ENCODE measurements at places on chromosomes 7 and 10.

GRCh38 chr7:50706469-50706937, 76.2 kb downstream of the GRB10 start:
- no peak for DNase-seq

- DNase-seq: no peak
Measured at GRCh38 chr10:75508239-75508813, 76.9 kb downstream of the LRMDA start.

DNA sequence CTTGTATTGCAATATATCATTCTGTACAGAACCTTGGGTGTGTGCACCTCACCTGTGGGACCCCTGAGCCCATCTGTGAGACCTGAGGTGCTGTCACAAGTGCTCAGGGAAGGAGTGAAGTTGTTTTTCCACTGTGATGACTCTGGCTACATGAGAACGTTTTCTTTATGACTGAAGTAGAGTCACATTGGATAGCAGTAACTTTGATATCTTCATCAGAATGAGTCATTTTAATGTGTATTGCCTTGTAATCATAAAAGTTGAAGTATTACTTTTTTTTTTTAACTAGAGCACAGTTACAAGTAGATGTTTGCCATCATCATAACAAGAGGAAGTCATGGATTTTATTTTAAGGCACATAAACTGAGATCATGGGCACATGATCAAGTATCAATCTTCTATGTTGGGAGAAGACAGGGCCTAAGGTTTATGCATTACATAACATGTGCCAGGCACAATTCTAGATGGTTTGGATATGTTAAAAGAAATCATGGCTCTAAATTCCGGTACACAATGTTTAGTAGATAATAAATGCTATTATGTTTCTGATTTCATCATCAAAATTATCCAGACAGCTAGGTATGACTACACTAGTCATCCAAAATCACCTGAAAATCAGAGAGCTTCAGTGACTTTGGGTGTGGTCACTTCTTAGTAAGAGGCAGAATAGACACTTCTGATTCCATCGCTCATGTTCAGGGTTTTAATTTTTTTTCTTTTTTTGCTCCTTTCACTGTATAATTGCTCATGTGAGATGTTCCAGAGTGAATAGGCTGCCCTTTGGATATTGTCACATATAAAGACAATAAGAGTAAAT, 82.7 kb upstream of the KLF6 start:
- peak; percentile 50 for DNase-seq

DNA sequence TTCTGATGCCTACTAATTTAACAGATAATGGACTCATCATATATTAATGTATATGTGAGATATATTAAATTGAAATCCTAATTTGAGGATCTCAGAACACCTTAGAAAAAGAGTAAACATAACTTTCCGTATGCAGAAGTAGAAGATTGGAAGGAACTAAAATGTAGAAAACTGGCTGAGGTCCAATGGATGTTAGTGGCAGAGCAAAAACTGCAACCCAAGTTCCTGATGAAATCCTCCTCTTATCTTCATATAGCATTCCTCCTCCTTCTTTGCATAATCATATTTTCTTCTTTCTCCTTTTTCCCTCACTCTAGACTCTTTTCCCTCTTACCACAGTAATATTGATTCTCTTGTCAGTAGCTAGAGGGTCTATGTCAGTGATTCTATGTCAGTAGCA, 6.0 kb downstream of the INA start:
- DNase-seq: no peak

DNA sequence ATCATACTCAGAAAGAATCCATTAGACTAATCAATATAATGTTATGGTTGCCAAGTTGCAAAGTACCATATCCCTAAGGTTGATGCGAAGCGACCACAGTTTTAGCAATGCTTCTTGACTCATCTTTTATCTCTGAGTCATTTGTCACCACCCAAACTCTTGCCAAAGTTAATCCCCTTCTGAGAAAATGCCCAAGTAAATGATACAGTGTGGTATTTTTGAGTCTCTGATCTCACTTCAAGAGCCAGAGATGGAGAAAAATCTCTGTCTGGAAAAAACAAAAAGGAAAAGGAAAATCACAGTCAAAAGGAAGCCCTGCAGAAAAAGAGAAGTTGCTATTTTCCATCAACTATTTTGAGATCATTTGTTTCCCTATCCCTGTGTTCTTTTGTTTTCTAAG, 26.7 kb upstream of the OTUD1 start:
- DNase-seq: peak; percentile 27

DNA sequence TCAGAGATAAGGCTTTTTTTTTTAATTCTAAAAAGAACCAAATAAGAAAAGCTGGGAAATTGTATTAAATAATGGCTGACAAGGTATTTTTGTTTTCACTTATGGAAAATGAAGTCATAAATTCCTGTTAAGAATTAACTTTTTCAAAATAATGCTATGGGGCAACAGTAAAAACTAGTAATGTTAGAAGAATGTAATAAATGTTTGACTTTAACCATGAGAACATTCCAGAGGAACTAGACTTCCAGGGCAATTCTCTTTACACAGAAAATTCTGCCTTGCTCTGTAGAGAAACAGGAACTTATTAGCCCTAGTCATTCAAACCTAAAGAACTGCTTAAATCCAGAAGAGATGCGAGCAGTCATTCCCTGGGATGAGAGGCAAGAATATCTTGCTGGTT, 571.1 kb downstream of the IPMK start:
- DNase-seq: no peak

GRCh38 chr10:21176934-21177480, 279.9 kb upstream of the NEBL start:
- no peak for DNase-seq

DNA sequence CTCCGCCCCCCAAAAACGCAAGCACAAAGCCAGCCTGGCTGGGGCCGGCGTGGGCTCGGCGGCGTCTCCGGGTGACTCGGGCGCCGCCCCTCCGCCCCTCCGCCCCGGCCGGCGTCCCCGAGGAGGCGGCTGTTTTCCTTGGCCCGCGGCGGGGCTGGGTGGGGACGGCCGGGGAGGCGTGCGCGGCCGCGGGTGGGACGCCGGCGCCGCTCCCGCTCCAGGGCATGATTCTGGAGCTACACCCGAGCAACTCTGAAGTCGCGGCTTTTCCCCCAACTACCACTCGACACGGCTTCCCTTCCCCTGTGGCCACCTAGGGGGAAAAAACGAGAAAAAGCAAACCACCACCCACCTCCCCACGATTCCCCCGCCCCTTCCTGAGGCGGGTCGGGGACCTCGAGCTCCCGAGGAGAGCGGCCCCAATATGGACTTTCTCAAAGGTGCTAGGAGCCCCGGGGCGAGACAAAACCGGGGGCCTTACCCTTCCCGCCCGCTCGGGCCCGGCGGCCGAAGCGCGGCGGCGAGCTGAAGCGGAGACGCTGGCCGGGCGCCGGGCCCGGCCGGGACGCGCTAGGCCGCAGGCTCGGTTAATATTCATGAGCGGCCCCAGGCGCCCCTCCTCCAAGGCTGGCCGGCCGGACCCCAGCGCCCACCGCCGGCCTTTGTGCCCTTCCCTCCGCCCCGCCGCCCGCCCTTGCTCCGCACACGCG, 856 bp downstream of the ARHGAP21 start:
- DNase-seq: peak; percentile 55

- no peak for DNase-seq
Measured at GRCh38 chr7:115052706-115053105, 130.8 kb downstream of the MDFIC start.

DNA sequence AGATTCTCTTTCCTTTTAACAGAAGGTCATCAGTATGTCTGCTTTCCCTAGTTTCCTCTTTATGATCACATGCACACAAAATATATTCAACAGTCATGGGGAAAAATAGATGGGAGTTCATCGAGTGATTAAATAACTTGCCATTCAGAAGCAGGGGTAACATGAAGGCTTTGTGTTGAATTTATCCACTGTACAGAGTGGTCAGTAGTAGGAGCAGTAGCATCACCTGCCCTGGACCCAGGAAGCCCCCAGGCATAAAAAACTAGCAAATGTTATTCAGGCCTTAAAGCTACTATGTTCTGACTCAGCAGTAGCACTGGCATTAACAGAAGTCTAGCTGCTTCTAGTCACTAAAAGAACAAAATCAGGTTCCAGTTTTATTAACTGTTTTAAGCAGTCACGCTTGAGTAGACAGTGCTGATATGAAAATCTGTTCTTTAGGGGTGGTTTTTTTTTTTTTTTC, 31.4 kb upstream of the FAM133B start:
- no peak for DNase-seq

DNA sequence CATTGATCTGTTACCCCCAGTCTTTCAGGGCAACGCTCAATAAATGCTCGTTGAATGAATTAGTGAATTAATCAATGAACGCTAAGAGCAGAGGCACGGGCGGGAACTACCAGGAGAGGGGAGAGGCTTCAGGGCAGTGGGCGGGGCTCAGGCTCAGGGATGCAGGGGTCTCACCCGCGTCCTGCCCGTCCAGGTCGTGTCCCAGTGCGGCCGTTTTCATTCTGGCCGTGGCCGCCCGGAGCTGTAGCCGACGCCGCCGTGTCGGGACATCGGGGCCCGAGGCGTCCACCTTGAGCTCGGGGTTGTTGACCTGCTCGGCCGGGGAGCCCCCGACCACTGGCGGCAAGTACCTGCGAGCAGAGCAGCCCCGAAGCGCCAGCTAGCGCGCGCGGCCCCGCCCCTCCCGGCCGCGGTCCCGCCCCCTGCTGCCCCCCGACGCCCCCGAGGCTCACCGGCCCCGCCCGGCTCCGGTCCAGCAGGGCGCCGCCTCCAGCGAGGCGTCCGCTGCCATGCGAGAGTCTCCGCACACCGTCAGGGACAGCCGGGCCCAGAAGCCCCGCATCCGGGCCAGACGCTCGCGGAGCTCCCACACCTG, 2.8 kb upstream of the GAL3ST4 start:
- DNase-seq: peak; percentile 56

- DNase-seq: no peak
Measured at GRCh38 chr10:84201244-84201606, 6.9 kb downstream of the CDHR1 start.

GRCh38 chr10:78579995-78580394, 488.8 kb upstream of the ZMIZ1 start:
- DNase-seq: no peak

DNA sequence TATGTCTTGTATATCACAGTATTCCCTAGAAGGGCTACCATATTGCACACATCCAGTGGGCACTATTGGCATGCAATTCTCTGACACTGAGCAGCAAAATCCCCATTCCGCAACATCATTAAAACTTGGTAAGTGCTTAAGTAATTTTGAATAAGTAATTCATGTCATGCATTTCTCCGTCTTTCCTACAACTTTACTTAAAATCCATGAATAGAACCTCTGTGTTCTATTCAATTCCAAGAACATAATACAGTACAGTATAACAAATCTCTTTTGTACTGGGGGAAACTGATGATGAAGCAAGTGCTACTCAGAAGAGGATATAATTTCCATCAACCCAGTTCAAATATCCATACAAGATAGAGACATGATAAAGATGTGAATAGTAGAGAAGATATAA, 80.9 kb upstream of the SEMA3C start:
- no peak for DNase-seq

- no peak for DNase-seq
Measured at GRCh38 chr7:1236132-1236661, 3.5 kb downstream of the UNCX start.

- DNase-seq: peak; percentile 55
Measured at GRCh38 chr10:100996678-100997359, 2.8 kb upstream of the LZTS2 start.

- DNase-seq: no peak
Measured at GRCh38 chr7:133836666-133837065, 290.5 kb upstream of the LRGUK start.

DNA sequence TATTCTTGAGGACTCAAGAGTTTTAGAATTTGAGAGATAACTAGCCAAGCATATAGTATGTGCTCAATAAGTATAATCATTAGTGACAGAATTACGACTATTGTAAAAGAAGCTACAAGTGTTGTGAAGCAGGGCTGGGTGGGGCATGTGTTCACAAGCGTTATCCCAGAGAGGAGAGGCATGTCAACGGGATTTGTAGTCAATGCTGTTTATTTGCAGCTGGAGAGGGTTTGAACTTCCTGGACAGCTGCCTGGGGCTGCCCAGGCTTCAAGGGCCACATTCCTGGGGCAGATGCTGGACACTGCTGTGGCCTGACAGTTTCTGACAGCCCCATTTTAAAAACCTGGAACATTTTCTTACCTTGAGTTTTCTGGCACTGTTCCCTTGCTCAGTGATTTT, 36.9 kb upstream of the CDHR3 start:
- DNase-seq: no peak

GRCh38 chr10:1712314-1712713, 25.0 kb downstream of the ADARB2 start:
- no peak for DNase-seq

DNA sequence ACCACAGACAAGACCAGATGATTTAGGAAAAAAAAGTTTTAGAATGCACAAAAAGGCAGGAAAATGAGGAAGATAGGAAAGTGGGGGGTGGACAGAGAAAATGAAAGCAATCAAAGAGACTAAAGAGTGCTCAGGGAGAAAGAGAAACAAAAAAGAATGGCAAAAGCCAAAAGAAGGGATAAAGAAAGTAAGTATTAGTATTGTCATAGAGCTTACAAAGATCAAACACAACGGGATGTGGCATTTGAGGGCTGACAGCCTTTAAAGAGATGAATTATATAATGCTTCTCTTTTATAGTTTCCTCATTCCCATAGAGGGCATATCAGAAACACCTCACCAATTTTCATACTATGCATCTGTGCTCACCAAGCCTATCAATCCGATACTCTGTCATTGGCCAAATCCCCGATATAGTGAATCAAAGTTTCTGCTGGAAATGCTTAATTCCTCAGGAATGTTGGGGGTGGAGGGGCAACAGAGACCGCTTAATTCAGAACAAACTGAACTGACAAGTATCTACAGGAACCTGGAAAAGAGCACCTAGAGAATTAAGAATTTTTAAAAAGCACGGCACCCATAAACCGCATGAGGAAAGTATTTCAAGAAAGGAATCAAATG, 2.7 kb downstream of the COG5 start:
- no peak for DNase-seq

GRCh38 chr10:43867667-43868565, 219.2 kb upstream of the ZNF32 start:
- DNase-seq: no peak

DNA sequence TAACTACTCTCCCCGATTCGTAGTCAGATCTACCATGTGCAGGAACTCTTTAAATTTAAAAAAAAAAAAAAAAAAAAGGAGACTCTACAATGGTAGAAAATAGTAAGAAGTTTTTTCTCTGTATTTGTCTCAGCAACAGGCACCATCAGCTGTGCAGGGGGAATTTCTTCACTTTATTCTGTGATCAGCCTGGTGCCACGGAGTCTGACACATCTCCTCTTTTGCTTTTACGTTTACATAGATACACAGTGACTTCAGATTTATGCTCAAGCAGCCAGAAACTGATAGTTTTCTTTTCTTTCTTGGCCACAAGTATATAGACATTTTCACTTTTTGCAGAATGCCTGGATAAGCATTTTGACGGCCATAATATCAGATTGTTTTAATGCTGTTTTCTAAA, 190.6 kb upstream of the AKR1E2 start:
- no peak for DNase-seq

DNA sequence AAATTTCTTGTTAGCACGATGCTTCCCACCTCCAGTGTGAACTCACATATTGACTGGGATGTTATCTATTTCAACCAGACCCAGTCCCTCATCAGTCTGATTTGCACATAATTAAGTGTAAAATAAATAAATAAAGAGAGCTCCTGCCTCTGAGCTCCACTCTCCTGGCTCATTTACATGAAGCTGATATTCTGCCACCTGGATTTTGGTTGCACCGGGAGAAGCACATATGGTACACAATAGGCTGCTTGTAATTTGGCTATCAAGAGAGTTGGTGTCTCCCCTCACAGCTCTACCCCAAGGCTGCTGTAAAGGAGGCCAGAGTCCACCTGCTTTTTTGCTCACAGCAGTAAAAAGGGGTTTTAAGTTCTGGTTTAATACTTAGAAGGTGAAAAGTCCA, 610.5 kb downstream of the KCNMA1 start:
- DNase-seq: no peak

- DNase-seq: no peak
Measured at GRCh38 chr10:61153771-61154170, 209.8 kb upstream of the RHOBTB1 start.

Data from activated T-cell treated with anti-CD3 and anti-CD28 coated beads, Interleukin-2, amount 50 U/mL, for 72 hours (primary cell).